Activated CD4-positive, CD25-positive, alpha-beta regulatory T cell treated with anti-CD3 and anti-CD28 coated beads, Interleukin-2, amount 50 U/mL, for 24 hours (primary cell): ENCODE measurements at places on chromosomes 1 and 21.

GRCh38 chr1:160726498-160727315 lies 12.3 kb upstream of the SLAMF7 start:
- ATAC-seq = peak; percentile 74

DNA sequence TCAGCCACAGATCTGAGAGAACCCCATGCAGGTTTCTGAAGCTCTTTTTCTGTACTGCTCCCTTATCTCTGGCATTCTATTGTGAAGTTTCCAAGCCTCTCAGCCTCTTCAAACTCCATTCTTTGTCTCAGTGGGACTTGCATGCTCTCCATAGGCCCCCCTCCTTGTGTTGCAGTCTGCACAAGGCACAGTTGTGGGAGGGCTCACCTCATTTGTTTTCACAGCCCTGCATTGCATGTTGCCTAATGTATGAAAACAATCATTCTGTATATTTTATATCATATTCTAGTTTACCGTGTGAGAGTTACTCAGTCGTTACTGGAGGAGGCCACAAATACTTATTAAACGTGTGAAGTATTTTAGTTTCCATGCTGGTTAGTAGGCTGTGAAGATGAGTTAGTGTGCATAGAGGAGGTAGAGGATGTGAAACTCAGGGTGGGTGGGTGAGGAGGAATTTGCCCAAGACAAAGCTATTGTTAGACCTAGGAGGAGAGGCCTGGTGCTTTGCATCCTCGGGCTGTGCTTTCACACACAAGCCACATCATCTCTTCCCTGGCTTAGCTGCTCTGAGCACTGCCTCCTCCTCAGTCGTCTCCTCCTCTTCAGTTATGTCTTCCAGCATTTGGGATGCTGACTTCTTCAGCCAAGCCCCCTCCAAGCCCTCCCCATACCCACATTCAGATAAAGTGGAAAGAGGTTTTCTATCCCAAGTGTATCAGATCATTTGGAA lies 7.8 kb upstream of the CHI3L2 start:
- ATAC-seq = peak; percentile 47

- no peak for ATAC-seq
Observed at GRCh38 chr1:35572296-35572695, 818 bp upstream of the TFAP2E start.

- no peak for ATAC-seq
Observed at GRCh38 chr1:170698301-170699275, 34.7 kb downstream of the PRRX1 start.

DNA sequence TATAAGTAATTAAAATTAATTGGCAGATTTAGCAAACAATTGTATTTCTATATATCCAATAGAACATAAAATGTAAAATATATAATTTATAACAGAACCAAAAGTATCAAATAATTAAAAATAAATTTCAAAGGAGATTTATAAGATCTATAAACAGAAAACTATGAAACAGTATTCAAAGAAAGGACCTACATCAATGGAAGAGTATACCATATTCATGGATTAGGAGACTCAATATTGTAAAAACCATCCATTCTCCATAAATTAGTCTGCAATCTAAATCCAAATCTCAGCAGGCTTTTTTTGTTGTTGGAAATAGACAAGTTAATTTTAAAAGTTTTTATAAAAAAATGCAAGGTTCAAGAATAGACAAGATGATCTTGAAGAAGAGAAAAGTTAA lies 149.0 kb upstream of the RUNX3 start:
- ATAC-seq = no peak

- ATAC-seq = peak; percentile 23
Observed at GRCh38 chr1:117659550-117660270, 53.9 kb downstream of the TENT5C start.

DNA sequence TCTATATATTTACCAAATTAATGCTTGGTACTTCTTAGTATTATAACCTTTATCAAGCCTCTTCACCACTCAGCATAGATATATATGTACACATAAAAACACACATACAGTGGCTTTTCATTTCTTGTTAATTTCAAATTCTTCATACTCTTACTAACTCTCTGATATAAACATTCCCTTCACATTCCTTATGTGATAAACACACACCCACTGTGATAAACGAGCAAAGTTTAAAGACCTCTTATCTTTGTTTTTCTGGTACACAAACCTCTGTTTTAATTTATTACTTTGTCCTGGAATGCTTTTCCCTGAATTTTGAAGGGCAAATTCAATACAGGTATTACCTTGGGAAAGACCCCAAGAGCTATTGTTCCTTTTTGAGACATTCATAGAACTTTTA lies 379.1 kb upstream of the TMPRSS15 start:
- no peak for ATAC-seq

DNA sequence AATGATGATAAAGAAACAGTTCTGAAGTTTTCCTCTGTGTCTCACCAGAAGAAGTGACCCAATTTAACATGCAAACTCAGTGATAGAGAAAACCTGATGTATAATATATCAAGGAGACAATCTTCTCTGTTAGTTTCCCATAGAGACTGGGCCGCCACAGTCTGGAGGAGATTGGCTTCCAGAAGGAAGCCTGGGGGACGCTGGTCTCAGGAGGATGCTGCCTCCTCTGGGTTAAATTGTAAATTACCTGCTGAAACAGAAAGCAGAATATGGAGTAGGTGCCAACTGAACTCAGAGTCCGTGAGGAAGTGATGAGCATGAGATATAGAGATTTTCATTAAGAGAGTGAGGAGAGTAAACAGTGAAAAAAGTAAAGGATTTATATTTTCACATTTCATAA lies 15.8 kb downstream of the OR14I1 start:
- ATAC-seq = no peak

DNA sequence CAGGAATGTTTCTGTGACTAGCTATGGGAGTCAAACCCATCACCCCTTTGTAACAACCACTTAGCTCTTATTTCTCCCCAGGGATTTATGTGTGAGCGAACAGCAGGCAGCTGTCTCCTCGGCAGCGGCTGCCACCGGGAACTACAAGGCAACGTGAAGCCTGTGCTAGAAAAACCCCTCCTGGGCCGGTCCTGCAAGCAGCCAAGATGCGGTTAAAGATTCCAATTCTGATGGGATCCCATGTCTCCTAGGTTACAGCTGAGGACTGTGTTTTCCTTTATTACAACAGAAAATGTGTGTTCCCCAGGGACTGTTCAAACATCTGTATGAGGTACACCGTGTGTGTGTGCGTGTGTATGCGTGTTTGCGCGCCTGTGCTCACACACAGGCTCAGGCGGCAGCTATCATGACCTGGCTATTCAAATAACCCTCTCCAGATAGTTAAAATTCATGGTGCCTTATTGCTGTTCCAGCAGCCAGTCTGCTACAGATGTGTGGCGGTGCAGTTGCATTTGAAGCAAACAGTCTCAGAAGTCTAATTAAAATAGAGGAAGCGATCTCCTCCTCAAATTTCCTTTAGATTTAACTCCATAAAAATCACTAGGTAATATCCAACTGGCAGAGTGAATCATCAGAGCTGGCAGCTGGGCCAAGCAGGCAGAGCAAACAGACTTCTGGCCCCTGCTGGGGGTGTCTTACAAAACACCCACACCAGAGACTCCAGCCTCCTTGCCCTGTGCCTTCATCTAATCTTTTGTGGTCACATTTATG lies 68.0 kb downstream of the LMX1A start:
- ATAC-seq = no peak

DNA sequence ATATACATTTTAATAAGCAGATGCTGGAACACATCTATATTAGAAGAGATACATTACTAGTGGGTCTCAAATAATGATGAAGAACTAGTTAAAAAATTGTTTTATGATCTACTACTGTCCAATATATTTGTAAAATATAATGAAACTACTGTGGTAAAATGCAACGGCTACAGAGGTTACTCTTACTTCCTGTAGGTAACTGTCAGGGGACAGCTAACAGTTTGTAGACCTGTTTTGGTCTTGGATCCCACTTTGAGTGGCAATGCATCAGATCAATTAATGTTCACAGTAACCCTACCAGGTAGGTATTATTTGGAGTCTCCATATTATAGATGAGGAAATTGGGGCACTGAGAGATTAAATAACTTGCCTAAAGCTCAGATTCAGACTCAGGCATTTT lies 26.7 kb upstream of the MYSM1 start:
- ATAC-seq = peak; percentile 51

DNA sequence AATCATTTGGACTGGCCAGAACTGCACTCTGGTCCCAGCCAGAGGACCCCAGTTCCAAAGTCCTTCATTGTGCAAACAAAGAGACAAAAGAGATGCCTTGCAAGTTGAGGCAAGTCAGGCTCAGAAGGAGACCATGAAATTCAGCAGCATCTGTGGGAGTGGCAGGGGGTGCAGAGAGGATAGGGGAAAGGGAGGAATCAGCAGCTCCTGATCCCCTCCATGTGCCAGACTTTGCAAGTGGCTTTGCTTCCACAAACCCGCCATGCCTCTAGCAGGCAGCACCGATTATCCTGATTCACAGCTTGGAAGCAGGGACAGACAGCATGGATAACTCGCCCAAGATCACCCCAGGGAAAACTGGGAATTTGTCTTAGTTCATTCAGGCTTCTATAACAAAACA lies 2.1 kb upstream of the CAPN9 start:
- ATAC-seq = no peak

DNA sequence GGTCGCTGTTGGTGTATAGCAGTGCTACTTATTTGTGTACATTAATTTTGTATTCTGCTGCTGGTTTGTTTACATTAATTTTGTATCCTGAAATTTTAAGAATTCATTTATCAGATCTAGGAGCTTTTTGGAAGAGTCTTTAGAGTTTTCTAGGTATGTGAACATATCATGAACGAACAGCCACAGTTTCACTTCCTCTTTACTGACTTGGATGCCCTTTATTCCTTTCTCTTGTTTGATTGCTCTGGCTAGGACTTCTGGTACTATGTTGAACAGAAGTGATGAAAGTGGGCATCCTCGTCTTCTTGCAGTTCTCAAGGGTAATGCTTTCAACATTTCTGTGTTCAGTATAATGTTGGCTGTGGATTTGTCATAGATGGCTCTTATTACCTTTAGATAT lies 1757.9 kb downstream of the BRINP3 start:
- ATAC-seq = no peak

- ATAC-seq = no peak
Observed at GRCh38 chr1:9793291-9793690, 30.5 kb downstream of the CLSTN1 start.

DNA sequence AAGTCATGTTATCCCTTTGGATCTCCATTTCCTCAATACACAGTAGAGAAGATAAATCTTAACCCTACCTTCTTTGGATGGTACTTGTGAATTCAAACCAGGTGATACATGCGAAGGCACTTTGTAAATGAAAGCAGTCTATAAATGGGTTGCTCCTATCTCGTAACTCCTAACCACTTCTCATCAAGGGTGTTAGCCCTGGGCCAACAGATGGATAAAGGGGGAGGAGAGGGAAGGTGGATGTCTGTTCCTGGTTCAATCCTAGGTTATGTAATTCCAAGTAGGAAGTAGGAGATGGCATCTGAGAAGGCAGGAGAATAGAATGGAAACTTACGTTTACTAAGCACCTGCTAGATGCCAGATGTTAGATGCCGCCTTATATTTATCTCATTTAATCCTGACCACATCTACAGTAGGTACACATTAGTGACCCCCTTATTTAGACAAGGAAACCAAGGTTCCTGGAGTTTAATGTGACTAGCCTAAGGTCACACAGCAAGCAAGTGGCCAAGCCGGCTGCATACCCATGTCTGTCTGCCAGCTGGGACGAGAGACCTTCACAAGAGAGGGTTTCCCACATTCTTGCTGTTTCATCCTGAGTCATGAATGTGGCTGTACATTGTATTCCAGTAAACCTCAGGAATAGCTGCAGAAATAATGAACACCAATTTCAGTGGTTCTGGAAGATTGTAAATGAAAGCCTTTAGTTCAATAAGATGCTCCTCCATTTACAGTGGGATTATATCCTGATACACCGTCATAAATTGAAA lies 47.7 kb downstream of the ELAVL4 start:
- no peak for ATAC-seq

- ATAC-seq = no peak
Observed at GRCh38 chr21:15947677-15948076, 217.9 kb downstream of the USP25 start.

GRCh38 chr21:45374826-45375455 lies 30.0 kb upstream of the COL18A1 start:
- no peak for ATAC-seq

GRCh38 chr21:45474323-45474950 lies 67.8 kb downstream of the SLC19A1 start:
- no peak for ATAC-seq

DNA sequence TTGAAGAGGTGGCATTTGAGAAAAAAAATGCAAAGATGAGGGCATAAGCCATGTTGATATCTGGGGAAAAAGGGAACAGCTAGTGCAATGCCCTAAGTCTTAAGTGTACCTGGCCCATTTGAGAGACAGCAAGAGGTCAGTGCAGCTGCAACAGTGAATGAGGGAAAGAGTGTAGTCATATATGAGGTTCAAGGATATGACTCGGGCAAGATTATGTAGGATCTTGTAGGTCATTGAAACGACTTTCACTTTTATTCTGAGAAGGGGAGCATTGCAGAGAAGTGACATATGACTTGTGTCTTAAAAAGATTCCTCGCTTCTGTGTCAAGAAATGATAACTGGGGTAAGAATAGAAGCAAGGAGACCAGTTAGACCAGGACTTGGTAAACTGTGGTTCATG lies 31.0 kb downstream of the NTMT2 start:
- ATAC-seq = no peak

- no peak for ATAC-seq
Observed at GRCh38 chr1:16440131-16440469, 424 bp upstream of the NECAP2 start.

- ATAC-seq = no peak
Observed at GRCh38 chr1:76862447-76862846, 4.8 kb upstream of the ST6GALNAC5 start.

GRCh38 chr1:91836331-91837040 lies 49.5 kb downstream of the TGFBR3 start:
- ATAC-seq = no peak

GRCh38 chr21:27719226-27719625 lies 752.3 kb upstream of the ADAMTS5 start:
- ATAC-seq = no peak

DNA sequence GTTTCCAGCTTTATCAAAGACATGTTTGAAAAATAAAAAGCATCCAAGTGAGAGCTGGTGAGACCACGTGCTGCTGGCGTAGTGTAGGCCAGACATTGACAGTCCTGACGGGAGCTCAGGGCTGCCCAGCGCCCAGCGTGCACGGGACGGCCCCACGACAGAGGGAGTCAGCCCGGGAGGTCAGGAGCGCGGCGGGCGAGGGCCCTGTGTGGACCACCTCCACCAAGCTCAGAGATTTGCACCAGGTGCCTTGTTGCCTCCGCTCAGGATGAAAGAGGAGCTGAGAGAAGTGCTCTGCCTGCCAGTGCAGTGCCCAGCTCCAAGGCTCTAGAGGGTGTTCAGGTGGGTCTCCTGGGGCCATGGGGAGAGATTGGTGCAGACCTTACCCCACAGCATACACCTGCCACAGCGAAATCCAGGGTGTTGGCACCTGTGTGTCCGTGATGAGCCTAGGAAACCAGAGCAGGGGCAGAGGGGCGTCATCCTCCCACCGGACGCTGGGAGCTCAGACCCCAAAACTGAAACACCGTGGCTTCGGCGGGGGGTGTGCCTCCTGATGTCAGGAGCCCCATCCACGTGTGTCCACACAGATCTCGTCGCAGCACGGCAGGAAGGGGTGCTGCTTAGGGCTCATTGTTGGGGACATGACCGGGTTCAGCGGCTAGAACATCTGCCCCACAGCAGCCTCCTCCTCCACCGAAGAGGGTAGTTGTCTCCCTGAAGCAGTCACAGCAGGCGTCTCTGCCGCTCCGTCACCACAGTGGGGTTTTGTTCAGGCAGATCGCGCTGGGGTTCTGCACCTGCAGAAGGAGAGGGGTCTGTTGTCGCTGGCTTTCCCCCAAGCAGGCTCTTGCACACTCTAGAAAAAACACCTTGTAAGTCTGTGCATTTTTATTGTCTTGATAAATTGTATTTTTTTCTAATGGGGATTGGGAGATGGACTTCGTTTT lies 64.2 kb downstream of the POFUT2 start:
- no peak for ATAC-seq
